Mesenteric fat pad (tissue), 1 donor: ENCODE measurements at places on chromosomes 5 and 9. TPM values are rescaled to one million over a fixed set of nuclear protein-coding genes. Genes with fewer than 3 reads are reported as not detected.

STX17 gene
- total RNA-seq, result 26.1 TPM

LECT2 gene
- not detected for total RNA-seq

DIPK1B gene
- 3.9 TPM for total RNA-seq

ACTBL2 gene
- total RNA-seq, result not detected

HDHD3 gene
- total RNA-seq, result 15.4 TPM

TMOD1 gene
- total RNA-seq, result 5.8 TPM

DMRTA1 gene
- total RNA-seq, result 0.35 TPM

ZDHHC11B gene
- total RNA-seq, result 6.9 TPM

VLDLR gene
- 47.9 TPM for total RNA-seq

ACOT12 gene
- not detected for total RNA-seq

CD274 gene
- 1.0 TPM for total RNA-seq

FAM151B gene
- 4.0 TPM for total RNA-seq

UBQLN1 gene
- 108 TPM for total RNA-seq

GKAP1 gene
- 8.1 TPM for total RNA-seq

STC2 gene
- total RNA-seq, result 15.5 TPM
